ENCODE measurements at places on chromosomes 6 and 20. TPM values are rescaled to one million over a fixed set of nuclear protein-coding genes. Genes with fewer than 3 reads are reported as not detected.

The CCN6 gene
- not detected for total RNA-seq

The RWDD2A gene
- total RNA-seq, result 4.4 TPM

The RNF146 gene
- 46.3 TPM for total RNA-seq

The SOX18 gene
- 123 TPM for total RNA-seq

The AVP gene
- not detected for total RNA-seq

The IPCEF1 gene
- total RNA-seq, result 2.3 TPM
